ENCODE measurements at places on chromosomes 4 and X.

DNA sequence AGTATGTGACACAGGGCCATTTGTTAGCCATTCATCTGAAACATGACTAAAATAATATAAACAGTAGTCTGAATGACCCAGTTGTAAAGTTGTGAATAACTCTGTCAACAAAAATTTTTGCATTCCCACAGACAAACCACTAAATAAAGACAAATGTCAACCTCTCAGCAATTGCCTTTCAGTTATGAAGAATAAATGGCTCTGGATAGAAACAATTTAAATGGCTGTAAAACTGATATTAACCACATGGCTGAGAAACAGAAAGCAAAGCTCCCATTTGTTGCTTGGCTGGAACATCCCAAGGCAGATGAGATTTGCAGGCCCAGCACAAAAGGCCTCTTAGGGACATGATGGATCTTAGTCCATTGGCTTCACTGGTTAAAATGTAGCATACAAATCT is 296.3 kb downstream of the GALNTL6 start:
- no peak for DNase-seq

DNA sequence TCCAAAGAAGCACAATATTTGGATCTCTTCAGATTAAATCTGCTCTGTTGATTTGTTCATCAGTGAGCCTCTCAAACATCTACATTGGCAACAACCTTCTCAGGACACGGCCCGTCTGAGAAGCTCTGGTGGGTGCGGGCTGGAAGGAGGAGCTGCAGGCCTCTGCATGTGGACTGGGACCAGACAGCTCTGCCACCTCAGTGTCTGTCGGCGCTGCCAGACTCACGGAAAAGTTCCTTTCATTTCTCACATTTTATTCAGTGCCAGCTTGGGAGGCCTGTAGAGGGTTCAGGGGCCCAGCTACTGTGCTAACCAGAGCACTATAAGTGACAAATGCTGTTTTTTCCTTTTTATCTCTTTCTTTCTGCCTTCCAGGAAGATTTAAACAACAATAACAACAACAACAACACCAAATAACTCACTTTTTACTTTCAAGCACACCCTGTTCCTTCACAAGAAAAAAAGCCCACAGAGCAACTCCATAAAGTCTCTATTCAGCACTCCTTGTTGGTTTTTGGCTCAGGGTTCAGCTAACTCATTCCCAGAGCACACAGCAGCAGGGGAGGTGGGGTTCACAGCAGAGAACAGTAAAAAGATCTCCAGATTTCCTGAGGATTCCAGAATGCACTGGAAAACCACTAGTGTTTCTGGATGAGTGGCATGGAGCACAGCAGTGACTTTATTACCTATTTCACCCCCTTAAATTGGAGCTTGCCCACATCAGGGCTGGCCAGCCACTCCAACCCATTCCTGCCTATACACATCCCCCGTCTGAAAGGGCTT is 23.2 kb upstream of the HOPX start:
- no peak for DNase-seq

DNA sequence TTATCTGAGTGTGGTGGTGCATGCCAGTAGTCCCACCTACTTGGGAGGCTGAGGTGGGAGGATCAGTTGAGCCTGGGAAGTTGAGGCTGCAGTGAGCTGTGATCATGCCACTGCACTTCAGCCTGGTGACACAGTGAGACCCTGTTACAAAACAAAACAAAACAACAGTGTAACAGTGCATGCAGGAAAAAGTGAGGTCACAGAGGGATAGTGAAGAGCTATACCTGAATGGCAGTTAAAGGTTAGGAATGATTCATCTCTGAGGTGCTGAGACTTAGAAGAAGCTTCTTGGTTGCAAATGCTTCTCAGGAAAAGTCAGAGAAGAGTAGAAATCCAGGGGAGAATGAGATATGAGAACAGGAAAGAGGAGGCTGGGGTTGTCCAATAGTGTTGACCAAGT is 178.7 kb downstream of the FRAS1 start:
- DNase-seq, result no peak

DNA sequence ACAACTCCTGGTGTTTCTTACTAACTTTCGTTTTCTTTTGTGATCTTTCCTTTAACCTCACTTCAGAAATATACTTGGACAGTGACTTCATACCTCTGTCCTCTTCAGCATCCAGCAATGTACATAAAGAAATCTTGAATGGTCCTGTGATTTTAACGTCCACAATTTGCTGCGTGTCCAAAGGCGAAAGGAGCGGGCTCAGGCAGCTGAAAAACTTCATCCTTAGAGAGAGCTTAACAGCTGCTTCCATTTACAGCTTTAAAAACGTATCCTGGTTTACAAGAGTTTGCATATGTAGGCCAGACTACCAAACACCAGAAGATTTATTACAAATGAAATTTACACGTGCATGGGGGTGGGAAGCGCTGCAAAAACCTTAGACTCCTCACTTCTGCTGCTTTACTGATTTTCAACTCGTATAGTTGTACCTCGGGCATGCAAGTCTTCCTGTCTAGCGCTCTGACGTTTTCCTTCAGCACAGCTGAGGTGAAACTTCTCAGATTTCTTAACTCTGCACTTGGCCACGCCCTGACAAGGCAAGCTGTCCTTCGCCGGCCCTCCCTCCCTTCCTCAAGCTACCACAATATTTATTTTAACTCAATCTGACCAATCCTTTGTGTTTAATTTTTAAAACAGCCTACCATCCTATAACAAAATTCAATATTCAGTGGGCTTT is 406.4 kb downstream of the FAM47A start:
- no peak for DNase-seq

GRCh38 chr4:34851411-34851810 is 1392.9 kb downstream of the ARAP2 start:
- DNase-seq, result no peak

DNA sequence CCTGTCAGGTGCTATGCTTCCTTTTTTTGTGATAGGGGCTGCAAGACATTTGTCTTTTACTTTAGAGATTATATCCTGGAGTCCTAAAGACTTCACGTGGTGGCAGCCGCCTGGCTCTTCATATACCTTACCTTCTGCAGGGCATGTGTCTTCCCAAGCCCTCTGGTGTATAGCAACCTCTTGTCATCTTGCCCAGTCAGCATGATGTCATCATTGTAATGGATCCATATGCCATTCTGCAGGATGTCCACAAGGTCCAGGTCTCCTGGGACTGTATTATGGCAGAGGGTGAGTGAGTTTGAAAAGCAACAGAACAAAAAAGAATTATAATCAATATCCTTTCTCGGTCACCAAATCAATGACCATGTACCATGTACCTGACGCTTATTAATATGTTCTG is 82.2 kb upstream of the SCOC start:
- no peak for DNase-seq

Data from inflammatory macrophage treated with lipopolysaccharide for 1 hour (primary cell).